ENCODE measurements at places on chromosomes 2 and 18.

DNA sequence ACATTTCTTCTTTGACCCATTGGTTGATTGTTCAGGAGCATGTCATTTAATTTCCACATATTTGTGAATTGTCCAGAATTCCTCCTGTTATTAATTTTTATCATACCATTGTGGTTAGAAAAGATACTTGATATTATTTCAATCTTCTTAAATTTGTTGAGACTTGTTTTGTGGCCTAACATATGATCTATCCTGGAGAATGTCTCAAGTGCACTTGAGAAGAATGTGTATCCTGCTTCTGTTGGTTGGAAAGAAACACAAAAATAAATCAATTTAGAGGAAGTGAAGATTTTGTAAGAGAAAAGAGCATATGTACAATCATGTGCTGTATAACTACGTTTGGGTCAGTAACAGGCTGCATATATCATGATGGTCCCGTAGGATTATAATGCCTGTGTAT, 118.6 kb upstream of the CDC42EP3 start:
- DNase-seq, result no peak

- DNase-seq, result no peak
Observed at GRCh38 chr2:101985793-101986164, 6.0 kb upstream of the IL1R2 start.

GRCh38 chr2:239930871-239931771, 94.0 kb downstream of the NDUFA10 start:
- no peak for DNase-seq

DNA sequence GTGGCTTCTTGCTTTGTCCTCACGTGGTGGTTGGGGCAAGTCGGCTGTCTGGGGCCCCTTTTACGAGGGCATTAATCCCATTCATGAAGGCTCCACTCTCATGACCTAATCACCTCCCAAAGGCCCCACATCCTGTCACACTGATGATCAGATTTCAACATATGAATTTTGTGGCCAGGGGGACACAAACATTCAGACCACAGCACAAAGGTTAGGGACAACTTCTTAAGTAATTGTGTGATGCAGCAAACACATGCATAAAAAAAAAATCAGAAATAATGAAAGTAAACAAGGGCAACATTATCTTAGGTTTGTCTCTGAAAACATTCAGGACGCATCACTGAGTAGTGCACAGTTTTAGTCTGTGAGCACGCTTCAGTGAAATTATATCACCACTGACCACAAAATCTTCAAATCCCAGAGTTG, 54.2 kb upstream of the FRZB start:
- DNase-seq, result no peak

- no peak for DNase-seq
Observed at GRCh38 chr18:67511840-67512239, 4.7 kb downstream of the DSEL start.

DNA sequence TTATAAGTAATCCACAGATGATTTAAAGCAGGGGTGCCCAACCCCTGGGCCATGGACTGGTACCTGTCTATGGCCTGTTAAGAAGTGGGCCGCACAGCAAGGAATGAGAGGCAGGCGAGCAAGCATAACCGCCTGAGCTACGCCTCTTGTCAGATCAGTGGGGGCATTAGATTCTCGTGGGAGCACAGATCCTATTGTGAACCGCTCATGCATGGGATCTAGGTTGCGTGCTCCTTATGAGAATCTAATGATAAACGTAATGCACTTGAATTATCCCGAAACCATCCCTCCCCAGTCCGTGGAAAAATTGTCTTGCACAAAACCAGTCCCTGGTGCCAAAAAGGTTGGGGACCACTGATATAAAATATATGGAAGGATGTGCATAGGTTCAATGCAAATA, 153.7 kb downstream of the CSRNP3 start:
- no peak for DNase-seq

GRCh38 chr18:8081872-8082553, 514.9 kb downstream of the PTPRM start:
- peak; percentile 32 for DNase-seq

GRCh38 chr2:239192456-239192855, 208.4 kb downstream of the HDAC4 start:
- no peak for DNase-seq

- DNase-seq, result no peak
Observed at GRCh38 chr18:55858661-55859515, 270.9 kb upstream of the TCF4 start.

- no peak for DNase-seq
Observed at GRCh38 chr2:100929147-100929546, 72.9 kb upstream of the RPL31 start.

DNA sequence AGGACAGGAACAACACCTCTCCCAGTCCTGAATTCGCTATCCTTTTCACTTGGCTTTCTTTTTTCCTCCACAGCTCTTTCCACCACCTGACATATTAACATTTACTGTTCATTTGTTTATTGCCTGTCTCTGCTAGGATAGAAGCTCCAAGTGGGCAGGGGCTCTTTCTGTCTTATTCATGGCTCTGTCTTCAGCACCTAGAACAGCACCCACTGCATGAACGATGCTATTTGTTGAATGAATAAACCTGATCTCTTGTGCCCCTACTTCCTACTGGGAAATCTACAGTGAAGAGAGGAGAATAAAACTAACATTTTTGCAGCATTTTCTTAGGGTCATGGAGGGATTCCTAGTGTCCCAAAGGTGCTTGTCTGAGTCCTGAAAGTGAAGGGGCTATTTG, 24.4 kb upstream of the GAREM2 start:
- no peak for DNase-seq

GRCh38 chr18:79698668-79699335, 19.2 kb downstream of the CTDP1 start:
- no peak for DNase-seq

DNA sequence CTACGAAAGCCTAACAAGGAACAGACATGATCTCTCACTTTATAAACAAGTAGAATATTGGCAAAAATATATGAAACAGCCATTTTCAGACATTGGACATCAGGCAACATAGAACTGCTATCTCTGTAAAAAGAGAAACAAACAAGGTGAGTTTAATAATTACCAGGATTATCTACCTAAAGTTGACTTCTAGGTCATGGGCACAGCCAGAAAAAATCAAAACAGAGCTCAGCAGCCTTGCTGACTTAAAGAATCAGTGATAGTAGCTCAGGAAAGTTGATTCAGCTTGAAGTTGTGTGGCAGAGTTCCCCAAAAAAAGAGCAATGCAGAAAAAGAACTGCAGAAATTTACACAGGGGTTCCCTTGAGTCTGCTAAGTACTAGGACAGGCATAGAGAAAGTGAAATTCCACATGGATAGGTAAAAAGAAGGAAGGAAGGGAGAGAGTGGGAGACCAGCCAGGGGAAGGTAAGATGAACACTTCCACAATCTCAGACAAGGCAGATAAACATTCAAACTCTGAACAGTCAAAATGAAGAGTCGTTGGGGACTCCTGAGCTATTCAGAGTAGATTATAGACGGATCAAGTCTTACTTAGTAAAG, 102.0 kb downstream of the EXOC6B start:
- DNase-seq, result no peak

DNA sequence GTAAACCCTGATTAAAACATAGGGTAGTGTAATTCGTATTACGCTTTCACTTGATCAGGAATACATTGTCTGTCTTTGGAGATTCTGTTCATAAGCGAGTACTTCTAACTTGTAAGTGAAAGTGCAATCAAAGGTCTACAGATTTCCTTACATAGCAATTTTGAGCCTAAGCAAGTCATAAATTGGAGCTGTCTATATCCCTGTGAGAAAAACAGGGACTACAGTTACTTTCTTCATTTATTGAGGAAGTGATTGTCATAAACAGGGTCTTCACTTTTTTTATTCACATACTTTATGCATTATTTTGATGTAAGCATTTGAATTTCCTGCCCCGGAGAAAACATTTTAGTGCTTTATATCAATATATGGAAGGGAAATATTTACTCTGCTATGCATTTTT, 670.4 kb downstream of the CBLN2 start:
- DNase-seq, result no peak

- DNase-seq, result no peak
Observed at GRCh38 chr18:34710458-34710914, 388 bp downstream of the DTNA start.

DNA sequence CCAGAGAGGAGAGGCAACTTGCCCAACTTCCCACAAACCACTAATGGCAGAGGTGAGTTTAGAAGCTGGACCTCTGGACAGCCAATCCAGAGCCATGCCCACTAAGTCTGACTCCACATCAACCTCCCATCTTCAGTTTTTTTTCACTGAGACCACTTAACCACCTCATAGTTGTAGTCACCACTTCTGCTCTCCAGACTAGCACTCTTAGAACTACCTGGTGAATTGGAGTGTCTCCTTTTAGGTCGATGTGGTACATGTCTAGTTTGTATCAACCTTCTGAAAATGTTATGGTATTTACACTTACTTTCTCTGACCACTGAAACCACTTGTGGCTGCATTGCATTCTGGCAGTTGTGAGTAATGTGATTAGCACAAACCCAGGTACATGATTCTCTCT, 743.6 kb upstream of the FANCL start:
- DNase-seq, result no peak

DNA sequence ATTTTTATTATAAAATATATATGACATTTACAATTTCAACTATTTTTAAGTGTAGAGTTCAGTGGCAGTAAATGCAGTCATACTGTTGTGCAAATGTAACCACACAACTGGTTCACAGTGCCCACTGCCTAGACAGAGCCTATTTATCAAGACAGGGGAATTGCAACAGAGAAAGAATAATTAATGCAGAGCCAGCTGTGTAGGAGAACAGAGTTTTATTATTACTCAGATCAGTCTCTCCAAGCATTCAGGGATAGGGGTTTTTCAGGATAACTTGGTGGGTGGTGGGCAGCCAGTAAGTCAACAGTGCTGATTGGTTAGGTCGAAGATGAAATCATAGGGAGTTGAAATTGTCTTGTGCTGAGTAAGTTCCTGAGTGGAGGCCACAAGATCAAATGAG, 200.3 kb downstream of the NYAP2 start:
- DNase-seq, result no peak

DNA sequence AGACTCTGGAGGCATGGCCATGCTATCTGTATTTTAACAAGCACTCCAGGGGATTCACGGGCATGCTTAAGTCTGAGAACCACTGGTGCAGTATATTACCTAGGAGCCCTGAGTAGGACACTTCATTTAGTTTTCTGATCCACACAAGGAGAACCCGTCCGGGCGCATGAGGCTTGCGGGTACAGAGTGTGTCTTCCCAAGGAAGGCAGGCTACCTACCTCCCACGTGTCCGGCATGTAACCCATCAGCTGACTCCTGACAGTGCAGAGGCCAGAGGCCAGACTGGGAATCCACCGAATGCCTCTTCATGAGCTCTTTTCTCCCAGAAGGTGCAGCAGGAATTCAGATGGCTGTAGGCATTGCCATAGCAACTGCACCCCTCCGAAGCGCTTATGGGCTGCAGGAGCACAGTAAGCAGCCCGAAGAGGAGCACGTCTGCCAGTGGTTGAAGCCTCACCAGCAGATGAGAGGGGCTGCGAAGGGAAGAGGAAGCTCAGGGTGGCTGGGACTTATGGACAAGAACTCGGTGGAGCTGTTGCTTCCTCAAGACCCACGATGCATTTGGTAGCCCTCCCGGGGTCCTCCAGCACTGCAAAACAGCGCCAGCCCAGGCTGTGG, 33.8 kb upstream of the DNMT3A start:
- no peak for DNase-seq

DNA sequence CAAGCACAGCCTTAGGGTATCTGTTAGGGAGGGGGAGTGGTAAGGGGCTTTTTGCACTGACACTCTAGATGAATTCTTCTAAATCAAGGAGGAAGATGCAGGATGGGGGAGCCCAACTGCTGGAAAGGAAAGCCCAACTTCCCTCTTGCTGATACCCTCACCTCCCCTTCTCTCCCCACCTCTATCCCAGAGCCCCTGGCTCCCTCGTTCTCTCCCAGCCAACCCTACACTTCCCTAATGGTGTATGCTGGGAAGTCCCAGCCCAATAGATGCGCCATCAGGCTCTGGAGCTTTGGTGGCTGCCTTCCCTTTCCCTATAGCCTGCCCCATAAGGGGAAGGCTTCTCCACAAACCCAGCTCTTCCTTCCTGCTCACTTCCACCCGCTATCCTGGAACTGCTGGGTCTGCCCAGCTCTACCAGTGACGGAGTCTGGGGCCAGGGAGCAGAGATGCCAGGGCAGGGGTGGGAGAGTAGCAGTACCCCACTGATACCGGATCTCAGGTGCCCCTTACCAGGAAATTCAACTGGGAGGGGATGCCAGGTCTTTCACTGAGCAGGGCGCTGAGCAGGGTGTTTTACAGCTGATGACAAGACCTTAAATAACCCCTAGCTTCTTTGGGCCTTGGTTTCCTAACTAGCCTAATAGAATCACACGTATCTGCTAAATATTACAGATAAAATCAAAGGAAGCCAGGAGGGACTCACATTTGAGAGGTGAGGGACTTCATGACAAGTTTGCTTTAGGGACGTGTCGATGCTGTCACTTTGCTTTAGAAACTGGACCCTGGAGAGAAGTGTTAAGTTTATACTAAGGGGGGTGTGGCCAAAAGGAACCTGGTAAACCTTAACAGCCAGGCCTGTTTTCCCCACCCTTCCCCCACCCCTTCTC, 82.6 kb downstream of the DNMT3A start:
- no peak for DNase-seq

DNA sequence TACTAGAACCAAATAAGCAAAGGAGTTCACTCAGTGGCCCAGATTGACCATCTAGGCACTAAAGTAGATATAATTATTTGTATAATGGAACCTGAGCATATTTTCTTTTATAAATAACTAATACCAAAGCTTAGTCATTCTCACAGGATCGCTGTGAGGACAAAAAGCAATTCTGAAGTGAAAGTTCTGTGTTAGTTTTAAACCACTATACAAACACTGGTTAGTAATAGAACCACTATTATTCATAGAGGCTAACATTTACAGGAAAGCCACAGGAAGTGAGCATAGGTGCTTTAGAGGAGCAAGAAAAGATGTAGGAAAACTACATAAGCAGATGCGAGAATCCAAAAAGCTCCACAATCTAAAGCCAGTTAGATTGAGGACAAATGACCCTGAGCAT, 364.7 kb downstream of the XIRP2 start:
- DNase-seq, result no peak

GRCh38 chr2:43021791-43022509, 204.5 kb downstream of the ZFP36L2 start:
- DNase-seq, result no peak

GRCh38 chr2:56267415-56267788, 83.6 kb downstream of the CCDC85A start:
- no peak for DNase-seq

- peak; percentile 6 for DNase-seq
Observed at GRCh38 chr2:46029332-46029811, 267.8 kb upstream of the EPAS1 start.

GRCh38 chr18:58144671-58145285, 100.8 kb downstream of the NEDD4L start:
- DNase-seq, result no peak
